MG63 (cell line): ENCODE measurements at places on chromosomes 6 and 20. TPM values are rescaled to one million over a fixed set of nuclear protein-coding genes. Genes with fewer than 3 reads are reported as not detected.

DNA sequence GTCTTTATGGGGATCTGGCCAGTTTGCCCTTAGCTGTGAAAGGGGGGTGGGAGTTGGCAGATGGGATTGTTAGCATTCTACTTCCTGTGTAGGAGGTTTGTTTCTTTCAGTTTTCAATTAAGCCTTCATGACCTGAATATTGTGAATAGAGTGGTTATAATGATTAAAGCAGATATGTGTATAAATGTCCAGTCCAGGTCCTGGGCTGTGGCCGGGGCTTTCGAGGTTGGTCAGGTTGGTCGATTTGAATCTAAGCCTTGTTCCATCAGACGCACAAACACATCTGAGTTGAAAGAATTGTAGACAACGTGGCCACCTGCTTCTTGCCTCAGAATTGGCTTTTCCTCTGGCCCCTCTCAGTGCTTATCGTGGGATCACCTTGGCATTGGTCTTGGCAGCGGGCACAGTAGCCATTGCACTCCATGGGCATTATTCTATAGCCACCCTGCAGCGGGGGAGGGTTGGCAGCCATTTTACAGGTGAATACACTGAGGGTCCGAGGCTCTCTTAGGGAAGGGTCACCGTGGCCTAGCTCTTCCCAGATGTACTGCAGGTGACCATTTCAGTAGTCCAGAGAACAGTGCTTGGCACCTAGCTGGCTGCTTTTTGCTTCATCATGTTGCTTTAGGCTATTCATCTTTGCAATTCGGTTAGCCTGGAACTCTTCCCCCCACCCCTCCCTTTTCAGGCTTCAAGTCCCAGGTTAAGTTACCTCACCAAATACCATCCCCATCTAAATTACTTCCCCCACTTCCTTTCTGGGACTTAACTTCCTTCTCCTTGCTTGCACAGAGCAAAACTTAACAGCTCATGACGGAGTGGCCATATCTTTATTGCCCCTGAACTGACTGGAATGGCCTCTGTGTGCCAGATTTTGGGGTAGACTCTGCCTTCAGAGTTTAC lies 1.1 kb downstream of the RNF114 start:
- DNase-seq: no peak

- DNase-seq: no peak
Measured at GRCh38 chr20:20755231-20755630, 42.8 kb upstream of the RALGAPA2 start.

DNA sequence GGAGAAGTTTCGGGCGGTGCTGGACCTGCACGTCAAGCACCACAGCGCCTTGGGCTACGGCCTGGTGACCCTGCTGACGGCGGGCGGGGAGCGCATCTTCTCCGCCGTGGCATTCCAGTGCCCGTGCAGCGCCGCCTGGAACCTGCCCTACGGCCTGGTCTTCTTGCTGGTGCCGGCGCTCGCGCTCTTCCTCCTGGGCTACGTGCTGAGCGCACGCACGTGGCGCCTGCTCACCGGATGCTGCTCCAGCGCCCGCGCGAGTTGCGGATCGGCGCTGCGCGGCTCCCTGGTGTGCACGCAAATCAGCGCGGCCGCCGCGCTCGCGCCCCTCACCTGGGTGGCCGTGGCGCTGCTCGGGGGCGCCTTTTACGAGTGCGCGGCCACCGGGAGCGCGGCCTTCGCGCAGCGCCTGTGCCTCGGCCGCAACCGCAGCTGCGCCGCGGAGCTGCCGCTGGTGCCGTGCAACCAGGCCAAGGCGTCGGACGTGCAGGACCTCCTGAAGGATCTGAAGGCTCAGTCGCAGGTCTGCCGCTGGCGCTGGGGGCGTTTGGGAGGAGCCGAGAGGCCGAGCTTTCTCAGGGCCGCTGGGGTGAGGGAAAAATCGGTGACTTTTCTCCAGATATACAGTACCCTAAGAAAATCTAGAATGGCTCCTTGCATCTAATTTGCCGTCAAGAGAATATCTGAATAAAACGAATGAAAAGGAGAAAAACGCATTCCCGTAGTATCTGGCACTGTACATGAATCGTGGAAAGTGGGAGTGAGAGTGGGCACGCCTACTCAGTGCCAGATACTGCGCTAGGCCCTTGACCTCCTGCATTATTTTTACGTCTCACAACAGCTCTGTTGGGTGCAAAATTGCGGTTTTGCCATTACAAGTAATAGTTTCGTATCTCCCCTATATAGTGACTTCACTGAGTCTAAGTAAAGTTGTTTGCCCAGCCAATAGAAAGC lies 1.0 kb downstream of the CALHM6 start:
- DNase-seq: peak; percentile 63

DNA sequence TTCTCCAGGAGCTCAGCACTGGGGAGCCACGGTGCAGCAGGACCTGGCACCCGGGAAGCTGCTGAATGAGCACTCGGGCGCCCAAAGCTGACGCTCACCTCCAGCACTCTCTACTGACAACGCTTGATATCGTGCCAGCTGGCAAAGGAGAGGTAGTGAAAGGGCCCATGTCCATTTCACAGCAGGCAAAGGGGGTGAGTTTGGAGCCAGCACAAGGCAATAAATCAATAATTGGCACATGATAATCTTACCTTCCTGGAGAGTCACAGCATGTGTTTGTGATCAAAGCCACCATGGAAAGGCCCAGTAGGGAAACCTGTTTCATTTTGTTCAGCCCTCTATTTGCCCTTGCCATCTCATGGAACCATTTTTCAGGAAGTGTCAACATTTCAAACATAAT lies 23.3 kb upstream of the SMIM26 start:
- no peak for DNase-seq

- DNase-seq: no peak
Measured at GRCh38 chr6:54185885-54186284, 74.6 kb downstream of the MLIP start.

GRCh38 chr6:13702809-13703302 lies 8.8 kb downstream of the RANBP9 start:
- DNase-seq: no peak

- peak; percentile 60 for DNase-seq
Measured at GRCh38 chr6:113969888-113970804, 802 bp downstream of the HDAC2 start.

DNA sequence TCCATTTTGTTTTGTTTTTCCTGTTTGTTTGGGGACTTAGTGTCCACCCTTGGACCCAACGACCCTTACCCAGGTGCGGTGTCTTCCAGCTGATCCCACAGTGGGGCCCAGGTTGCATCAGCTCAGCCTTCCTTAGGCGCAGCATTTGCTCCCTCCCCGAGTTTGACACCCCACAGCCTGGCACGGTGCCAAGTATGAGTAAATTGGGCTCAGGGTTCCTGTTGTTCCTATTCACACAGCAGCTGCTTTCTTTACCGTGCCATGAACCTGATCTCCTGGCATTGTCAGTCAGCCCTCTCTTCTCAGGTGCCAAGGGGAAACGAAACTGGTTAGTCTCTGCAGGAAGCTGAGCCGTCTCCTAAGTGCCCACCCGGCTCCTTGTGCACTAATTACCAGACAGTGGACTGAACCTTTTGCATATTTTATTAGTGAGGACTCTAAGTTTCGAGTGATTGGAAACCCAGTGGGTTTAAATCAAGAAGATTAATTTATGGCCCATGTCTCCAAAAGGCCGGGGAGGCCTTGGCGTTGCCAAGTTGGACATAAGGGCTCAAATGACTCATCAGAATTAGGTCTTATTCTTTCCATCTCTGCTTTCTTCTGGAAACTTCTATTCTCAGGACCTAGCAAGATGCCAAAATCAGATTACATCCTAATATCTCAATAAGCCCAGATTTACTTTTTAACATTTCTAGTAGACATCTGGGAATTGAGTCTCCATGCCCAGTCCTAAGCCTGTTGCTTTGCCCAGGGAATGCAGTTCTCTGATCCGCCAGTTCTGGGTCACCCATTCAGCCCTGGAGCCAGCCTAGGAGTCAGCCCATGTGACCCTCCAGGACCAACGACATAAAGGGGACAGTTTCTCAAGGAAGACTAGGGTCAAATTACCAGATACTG lies 68.8 kb downstream of the TSHZ2 start:
- DNase-seq: peak; percentile 47

- no peak for DNase-seq
Measured at GRCh38 chr20:40470445-40471260, 218.4 kb downstream of the MAFB start.

DNA sequence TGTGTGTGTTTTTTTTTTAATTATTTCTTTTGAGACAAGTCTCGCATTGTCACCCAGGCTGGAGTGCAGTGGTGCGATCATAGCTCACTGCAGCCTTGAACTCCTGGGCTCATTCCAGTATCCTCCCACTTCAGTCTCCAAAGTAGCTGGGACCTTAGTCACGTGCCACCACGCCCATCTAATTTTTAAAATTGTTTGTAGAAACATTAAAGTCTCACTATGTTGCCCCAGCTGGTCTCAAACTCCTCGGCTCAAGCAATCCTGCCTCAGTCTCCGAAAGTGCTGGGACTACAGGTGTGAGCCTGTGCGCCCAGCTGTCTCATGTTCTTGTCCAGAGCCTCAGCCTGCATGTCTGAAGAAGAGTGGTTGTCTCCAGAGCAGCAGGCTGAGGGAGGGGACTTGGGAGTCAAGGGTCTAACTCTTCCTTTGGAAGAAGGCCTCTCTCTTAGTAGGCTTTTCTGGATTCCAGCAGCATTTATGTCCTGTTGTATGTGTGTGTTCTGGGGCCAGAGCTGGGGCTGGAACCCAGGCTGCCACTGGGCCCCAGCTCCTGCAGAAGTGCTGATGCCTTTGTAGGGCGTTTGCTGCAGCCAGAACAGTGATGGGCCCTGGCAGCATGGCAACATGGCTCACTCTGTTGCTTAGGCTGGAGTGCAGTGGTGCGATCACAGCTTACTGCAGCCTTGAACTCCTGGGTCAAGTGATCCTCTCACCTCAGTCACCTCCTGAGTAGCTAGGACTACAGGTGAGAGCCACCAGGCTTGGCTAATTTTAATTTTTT lies 5.4 kb downstream of the DNMT3B start:
- no peak for DNase-seq

- no peak for DNase-seq
Measured at GRCh38 chr6:24330137-24330732, 27.6 kb downstream of the DCDC2 start.

- DNase-seq: no peak
Measured at GRCh38 chr6:167470836-167471547, 146.1 kb downstream of the TTLL2 start.

GRCh38 chr6:168968228-168968627 lies 285.4 kb downstream of the THBS2 start:
- no peak for DNase-seq

DNA sequence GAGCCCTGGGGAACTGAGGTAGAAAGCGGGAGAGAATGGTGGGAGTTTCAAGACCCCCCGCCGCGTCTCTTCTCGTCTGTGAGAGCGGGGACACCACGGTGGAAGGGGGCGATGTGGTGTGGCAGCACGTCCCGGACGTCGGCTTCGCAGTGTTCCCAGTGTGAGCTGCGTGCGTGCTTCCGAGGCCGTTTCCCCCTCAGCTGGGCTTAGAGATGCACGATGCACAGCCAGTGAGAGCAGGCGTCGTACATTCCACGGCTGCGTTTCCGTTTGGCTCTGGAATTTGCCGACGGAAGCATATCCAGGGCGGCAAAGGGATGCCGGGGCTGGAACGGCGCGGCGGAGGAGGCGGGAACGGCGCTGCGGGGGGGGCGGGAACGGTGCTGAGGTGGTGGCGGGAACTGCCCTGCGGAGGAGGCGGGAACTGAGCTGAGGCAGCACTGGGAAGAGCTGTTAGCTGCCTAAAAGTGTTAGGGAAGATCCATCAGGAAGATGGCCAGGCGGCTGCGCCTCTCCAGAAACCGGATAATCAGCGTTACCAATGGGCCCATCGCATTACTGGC lies 37.7 kb downstream of the KIF25 start:
- DNase-seq: peak; percentile 61

- DNase-seq: no peak
Measured at GRCh38 chr20:33838035-33838864, 27.1 kb downstream of the CHMP4B start.

DNA sequence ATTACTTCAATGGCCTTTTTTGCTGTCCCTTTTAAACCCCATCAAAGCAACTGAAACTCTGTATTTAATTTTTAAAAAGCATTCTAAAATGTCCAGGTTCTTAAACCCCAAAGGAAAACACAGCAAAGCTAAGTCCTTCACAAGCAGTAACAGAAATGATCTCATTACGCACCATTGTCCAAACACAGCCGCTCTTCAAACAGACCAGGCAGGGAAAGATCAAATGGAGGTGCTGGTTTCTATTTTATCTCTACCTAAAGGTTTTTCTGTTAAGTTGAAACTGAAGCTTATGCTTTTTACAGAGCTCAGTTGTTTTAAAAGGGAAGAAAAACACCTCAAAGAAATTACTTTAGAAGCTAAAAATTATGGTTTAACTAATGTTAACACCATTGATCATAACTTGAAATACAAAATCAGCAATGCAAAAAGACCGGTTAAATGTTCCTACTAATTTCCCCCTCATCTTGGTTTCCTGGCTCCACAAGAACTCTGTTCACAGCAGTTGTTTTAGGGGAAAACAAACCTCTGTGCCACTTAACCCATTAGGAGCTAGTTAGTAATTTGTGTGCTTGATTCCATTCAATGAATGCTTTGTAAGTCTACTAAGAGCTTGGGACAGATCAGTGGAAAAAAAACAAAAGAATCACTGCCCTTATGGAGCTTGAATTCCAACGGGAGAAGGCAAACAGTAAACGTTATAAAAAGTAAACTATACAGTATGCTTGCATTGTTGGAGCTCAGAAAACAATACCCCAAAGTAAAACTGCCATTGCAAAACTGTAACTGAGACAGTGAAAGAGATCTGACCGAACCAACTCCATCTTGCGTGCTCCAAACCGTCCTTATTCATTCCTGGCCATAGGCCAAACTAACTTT lies 87.4 kb downstream of the CD24 start:
- no peak for DNase-seq

DNA sequence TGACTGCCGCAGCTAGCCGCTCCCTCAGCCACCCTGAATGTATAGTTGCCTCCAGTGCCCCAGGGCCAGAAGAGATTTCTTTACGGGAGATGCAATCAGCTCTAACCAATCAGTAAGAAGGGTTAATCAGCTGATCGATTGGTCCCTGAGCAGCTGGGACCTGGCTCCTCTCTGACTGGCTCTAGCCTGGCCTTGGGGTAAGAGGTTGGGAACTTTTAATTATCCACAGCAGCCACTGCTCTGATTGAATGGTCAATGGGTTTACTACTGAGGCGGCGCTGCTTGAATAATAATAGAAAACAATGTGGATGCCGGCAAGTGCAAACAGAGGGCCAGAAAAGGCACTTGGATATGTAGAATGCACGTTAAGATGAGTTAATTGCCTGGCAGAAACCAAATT lies 99.8 kb downstream of the TFAP2A start:
- DNase-seq: no peak

DNA sequence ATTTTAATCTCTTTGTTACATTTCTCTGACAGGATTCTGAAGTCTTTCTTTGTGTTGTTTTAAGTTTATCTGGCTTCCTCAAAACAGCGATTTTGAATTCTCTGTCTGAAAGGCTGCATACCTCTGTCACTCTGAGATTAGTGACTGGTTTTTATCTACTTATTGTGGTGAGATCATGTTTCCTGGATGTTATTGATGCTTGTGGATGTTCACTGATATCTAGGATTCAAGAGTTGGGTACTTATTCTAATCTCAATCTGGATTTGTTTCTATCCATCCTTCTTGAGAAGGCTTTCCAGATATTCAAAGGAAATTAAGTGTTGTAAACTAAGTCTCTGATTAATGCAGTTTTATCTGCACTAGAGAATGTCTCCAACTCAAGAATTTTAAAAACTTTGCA lies 1076.1 kb upstream of the ADGRB3 start:
- DNase-seq: no peak

GRCh38 chr6:143507358-143508145 lies 4.0 kb downstream of the FUCA2 start:
- no peak for DNase-seq

The BPIFB1 gene
- total RNA-seq: not detected in 2 replicates

The TREML4 gene
- total RNA-seq: not detected in 2 replicates

The MOCS1 gene
- total RNA-seq: 1.4 and 2.6 TPM in 2 replicates

The HNF4A gene
- total RNA-seq: not detected in 2 replicates

The SPATS1 gene
- not detected in 2 replicates for total RNA-seq

The TBX18 gene
- total RNA-seq: 16.4 and 31.6 TPM in 2 replicates

The COL21A1 gene
- total RNA-seq: not detected in 2 replicates

The FERMT1 gene
- 1.5 TPM in 2 replicates for total RNA-seq
